Stimulated activated CD8-positive, alpha-beta memory T cell treated with anti-CD3 and anti-CD28 coated beads, Interleukin-7, amount 100 ng/mL, for 4 hours (primary cell): ENCODE measurements at places on chromosomes 6 and 20.

GRCh38 chr6:2792330-2793110, 27.3 kb downstream of the WRNIP1 start:
- no peak for DNase-seq

GRCh38 chr6:53647462-53648094, 18.0 kb downstream of the KLHL31 start:
- DNase-seq, result peak; percentile 34

DNA sequence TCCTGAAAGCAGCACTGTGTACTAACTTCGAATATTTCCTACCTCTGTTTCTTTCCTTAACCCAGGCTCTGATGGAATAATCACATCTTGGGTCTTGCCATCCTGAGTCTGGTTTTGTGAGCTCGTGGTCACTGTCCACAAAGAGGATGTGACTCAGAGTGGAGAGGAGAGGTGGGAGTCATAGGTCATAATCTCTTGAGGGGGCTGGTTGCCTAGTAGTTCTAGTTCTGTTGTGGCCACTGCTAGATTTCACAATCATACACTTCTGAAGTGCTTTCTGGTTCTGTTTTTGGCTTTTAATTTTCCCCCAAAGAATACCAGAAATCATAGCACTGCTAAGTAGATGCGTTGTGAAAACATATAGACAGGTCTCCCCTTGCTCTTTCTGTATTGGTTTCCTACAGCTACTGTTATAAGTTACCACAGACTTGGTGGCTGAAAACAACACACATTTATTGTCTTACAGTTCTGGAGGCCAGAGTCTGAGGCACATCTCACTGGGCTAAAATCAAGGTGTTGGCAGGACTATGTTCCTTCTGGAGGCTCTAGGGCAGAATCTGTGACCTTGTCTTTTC, 102.8 kb downstream of the NRSN1 start:
- no peak for DNase-seq

GRCh38 chr6:63899550-63899949, 263.9 kb downstream of the PHF3 start:
- no peak for DNase-seq

DNA sequence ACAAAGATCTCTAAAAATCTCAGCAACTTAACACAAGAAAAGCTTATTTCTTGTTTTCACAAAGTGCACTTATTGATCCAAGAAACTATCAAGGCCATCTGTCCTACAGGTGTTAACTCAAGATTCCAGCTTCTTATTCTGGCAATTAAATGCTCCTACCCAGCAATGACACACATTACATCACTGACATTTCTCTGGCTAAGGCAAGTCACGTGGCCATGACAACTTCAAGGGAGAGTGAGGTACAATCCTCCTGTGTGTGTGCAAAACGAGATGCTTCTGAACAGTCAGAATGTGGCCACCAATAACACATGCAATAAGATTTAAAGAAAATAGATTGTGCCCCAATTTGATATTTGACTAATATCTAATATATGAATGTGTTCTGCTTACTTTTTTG, 169.3 kb upstream of the BTBD3 start:
- DNase-seq, result no peak

GRCh38 chr6:41228616-41229015, 467 bp downstream of the TREML4 start:
- DNase-seq, result no peak

DNA sequence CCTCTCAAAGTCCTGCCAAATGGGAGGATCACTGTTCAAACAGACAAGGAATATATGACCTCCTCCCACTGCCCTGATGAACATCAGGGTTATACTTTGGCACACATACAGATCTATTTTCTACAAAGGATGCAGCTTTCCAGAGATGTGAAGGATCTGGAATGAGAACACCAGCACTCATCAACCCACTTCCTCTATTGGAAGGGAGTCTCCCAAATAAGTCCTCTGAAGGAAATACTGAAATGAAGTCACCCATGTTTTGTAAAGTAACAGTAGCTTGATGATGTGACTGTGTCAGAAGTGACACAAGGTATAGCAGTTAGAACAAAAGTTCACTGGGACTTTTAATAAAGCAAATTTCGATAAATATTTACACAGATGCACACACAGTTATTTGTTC, 104.9 kb downstream of the OGFRL1 start:
- no peak for DNase-seq

DNA sequence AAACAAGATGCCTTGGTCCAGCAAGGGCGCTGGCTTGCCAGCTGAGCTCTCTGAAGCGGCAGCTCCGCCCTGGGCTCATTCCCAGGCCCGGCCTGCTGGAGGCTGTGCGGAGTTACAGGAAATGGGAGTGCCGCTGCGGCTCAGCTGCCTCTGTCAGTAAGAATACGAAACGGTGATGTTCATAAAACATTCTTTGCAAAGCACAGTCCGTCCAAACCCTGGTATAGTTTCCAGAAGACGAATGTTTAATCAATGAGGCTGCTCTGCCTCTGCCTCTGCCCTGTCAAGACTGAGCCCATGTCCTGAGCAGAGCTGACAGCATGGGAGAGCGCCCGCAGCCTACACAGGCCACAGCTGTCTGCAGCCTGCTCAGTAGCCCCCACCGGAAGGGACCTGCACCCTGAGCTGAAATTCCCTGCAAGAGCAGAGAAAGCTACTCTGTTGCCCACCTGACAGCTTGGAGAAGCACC, 153.3 kb upstream of the SNX9 start:
- DNase-seq, result no peak

DNA sequence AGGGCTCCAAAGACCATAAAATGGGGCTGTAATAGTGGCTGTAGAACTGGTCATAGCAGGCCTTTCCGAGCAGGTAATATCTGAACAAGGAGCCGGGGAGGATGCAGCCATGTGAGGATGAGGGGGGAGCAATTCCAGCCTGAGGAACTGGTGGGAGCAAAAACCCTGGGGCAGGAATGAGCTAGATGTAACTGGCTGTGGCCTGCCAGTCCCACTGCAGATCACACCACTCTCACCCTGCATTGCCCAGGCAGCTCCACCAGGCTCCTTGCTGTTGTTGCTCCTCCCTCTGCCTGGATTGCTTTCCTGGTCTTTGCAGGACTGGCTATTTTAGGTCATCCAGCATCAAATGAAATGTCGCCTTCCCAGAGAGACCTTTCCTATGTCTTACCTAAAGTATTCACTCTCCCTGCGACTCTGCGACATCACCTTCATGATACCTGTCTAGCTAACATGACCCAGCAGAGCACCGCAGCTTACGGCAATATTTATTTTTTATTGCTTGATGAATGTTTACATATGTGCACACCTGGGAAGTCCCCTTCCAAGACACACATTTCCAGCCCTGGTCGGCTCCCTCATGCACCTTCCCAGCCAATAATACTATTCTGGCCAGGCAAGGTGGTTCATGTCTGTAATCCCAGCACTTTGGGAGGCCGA, 2.4 kb upstream of the ZFP64 start:
- DNase-seq, result no peak

DNA sequence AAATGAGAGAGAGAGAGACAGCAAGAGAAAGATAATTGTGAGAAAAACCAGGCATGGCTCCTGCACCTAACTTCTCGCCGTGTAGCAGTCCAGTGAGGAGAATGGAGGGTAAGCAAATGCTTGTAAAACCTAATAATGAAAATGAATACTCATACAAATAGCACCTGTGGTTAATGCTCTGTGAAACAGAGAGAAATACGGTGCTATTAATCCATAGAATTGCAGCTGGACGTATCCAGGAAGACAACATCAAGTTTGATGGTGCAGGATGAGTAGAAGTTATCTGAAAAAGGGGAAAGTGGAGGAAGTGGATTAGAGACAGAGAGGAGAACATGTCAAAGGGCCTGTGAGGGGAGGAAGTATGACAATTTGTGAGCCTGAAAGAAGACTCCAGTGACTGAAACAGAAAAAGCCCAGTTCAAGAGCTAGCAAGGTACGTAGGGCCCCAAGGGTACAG, 89.4 kb upstream of the PAK5 start:
- no peak for DNase-seq

- no peak for DNase-seq
Observed at GRCh38 chr6:78607189-78607588, 260.2 kb upstream of the IRAK1BP1 start.

DNA sequence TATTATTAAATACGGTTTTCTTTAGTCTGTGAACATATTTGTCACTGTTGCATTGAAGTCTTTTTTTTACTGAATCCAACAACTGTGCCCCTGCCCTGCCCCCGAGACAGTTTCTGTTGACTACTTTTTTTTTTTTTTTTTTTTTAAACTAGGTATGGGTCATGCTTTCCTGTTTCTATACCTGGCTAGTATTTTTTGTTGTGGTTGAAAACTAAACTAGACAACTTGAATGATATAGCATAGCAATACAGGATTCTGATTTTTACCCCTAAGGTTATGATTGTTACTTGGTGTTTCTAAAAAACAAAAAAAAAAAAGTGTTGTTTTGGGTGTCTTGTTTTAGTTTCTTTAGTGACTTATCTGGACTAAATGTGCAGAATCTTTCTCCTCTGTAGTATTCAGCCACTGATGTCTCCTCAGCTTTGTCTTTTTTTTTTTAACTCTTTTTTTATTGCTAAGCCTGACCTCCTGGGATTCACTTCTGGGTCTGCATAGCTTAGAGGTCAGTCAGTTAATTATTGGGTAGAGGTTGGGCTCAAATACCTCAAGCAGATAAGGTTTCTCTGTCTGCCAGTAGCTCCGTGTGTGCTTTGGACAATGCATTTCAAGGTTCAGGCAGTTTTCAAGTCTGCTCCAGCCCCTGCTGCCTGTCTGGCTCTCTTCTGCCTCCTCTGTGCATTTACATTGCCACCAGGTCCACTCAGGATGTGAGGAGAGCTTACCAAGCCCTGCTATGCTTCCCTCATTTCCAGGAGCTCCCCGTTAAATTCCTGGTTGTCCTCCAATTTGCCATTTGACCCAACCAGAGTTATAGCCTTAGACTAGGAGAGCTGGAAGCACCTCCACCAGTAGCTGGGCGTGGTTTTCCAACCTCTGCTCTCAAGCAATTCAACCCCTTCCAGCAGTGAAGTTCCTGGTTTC, 91.4 kb downstream of the SYNDIG1 start:
- DNase-seq, result no peak

- no peak for DNase-seq
Observed at GRCh38 chr6:7920425-7920824, 9.8 kb upstream of the TXNDC5 start.

- no peak for DNase-seq
Observed at GRCh38 chr6:99940582-99940981, 53.4 kb downstream of the MCHR2 start.

- DNase-seq, result no peak
Observed at GRCh38 chr6:7590918-7591302, 912 bp downstream of the SNRNP48 start.

GRCh38 chr6:148716811-148717210, 30.0 kb upstream of the UST start:
- no peak for DNase-seq

GRCh38 chr20:47792021-47792618, 6.8 kb upstream of the SULF2 start:
- no peak for DNase-seq

DNA sequence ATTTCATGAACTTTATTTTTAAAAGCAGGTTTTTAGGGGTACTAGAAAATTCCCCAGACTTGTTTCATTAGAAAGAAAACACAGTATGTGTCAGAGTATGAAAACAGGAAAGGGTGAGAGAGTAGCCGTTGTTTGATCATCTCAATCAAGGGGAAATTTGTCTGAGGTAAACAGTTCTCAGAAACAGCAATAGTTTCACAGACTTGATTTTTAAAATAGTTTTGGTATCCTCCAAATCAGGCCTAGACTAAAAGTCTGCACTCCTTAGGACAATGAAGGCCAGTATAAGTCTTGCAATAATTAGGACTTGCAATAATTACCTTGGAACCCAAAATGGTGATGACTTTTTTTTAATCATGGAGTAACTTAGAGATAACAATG, 176.6 kb upstream of the TAB2 start:
- DNase-seq, result no peak

DNA sequence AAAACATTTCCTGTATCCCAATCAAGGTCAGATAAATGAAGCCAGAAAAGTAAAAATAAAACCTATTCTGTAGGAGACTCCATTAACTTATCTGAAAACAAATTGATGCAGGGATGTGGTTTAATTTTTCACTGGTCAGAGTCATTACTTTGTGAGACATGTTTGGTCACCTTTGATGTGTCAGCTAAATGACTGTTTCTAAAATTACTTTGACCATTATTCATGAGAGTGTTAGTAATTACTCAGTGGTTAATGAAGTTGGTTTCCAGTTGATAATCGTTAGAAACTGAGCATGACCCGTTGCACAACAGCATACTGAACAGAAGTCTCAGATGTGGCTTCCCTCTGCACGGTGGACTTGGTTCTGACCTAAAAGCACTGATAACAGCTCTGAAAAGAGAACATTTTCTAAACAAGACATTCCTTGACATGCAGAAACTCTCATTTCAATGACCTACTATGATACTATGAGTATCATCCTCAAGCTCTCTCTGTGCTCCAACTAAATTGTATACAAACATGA, 410.5 kb upstream of the RNF217 start:
- no peak for DNase-seq

- DNase-seq, result no peak
Observed at GRCh38 chr6:37956711-37957275, 137.3 kb downstream of the ZFAND3 start.

DNA sequence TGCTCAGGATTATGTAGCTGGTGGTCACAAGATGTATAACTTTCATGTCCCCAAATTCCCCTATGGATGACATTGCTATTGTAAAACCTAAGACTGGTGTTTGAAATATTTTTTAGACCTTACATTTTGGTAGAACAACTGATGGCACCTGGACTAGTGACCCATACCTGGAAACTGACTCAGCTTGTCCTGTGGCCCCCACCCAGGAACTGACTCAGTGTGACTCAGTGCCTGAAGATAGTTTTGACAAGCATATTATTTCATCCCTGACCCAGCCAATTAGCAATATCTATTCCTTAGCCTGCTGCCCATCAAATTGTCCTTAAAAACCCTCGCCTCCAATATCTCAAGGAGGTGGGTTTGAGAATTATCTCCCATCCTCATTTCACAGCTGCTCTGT, 90.9 kb upstream of the GRIK2 start:
- no peak for DNase-seq

DNA sequence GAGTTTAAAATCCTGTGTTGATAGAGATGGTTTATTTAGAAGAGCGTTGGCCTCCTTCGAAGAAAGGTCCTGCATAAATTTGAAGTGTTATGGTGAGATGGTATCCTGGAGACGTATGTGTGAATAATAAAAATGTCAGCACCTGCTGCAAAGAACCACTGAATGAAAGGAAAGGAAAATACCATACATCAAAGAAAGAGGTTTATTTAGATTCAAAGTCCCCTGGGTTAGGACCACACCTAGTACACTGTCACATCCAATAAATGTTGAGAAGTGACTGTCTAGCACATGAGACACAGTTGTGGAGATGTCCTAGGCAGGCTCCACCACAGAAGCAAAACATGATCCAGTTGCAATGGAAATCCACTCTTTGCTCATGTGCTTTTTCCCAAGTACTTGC, 214.7 kb downstream of the PAX1 start:
- DNase-seq, result no peak

GRCh38 chr6:82397962-82398692, 34.5 kb downstream of the TPBG start:
- DNase-seq, result no peak

DNA sequence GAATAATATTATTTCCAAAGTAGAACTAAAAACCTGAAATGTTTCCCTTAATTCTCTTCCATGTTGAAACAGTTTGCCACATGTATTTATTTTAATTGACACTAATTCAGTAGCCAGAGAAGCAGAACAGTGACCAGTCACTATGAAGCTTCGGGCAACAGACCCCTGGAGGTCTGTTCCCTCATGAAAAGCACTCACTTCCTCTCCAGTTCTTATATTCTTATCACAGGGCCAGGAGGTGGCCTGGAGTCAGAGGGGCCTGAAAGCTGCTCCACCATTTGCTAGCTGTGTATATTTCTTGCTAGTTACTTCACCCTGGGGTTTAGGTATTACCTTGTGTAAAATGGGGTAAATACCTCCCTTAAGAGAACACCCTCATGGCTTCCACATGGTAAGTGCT, 49.1 kb downstream of the MAP7 start:
- no peak for DNase-seq
